GM20000 (cell line): ENCODE measurements at places on chromosomes 12 and 14.
A peak's percentile ranks its signal among the peaks of the same experiment; 100 is the strongest.

GRCh38 chr12:2341871-2342270, 289.1 kb downstream of the CACNA1C start:
- DNase-seq = no peak

DNA sequence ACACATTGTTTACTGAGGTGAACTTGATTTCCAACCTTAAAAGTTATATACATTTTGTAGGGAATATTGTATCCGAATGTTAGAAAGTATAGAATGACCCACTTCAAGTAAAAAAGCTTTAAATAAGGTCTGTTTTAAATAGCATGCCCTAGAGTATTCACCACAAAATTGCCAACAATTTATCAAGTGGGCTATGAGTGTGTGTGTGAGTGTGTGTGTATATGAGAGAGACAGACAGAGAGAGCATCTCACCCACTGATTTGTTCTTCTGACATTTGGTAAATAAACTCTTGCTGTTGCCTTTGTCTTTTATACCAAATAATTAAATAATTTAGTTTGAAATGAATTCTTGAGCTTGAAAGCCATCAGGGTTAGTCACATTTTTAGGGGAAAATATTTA, 29.8 kb upstream of the RAP1B start:
- no peak for DNase-seq

- no peak for DNase-seq
These were observed 451.3 kb downstream of the ZFP36L1 start for GRCh38 chr14:68341411-68342212.

GRCh38 chr12:80708259-80708974, 983 bp downstream of the MYF6 start:
- no peak for DNase-seq

DNA sequence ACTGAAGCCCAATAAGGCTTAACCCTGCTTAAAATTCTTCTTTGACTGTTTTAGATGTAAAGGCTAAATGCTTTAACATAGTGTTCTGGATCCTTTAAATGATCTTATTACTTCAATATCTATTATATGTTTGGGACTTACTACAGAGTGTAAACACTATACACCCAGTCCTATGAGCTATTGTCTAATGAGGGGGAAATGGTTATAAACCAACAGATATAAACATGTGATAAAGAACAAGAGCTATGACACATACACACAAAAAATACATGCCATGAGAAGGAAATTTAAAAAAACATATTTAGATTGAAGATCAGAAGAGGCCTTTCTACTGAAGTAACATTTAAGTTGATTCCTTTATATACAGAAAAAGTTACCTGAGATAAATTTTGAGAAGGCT, 505.1 kb downstream of the FOXG1 start:
- no peak for DNase-seq

DNA sequence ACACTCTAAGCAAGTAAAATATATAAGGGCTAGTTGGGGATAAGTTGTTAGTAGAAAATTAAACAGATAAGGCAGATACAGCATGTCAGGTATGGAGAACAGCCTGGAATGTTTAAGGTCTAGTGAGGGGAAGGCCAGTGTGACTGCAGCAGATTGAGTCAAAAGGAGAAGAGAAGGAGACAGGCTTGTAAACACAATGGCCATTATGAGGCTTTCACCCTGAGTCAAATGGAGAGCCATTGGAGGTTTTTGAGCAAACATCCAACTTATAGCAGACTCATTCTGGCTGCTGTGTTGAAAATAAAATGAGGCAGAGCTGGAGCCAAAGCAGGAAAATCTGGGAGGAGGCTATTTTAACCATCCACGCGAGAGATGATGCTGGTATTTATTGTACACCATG, 142.0 kb downstream of the DUSP6 start:
- DNase-seq = no peak

DNA sequence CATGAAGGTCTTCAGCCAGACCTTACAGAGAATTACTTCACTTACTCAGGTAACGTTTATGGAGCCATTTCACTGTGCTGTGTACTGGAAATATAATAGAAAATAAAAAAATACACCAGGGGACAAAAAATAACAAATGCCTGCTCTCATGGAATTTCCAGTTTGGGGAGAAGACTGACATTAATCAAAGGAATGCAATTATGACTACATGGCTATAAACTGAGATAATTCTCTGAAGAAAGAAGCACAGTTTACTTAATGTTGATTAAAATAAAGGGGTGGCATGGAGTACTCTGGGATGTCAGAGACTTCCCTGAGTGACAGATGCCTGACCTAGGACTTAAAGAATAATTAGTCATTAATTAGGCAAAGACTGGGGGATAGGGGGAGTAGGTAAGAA, 59.0 kb downstream of the DENND5B start:
- no peak for DNase-seq

DNA sequence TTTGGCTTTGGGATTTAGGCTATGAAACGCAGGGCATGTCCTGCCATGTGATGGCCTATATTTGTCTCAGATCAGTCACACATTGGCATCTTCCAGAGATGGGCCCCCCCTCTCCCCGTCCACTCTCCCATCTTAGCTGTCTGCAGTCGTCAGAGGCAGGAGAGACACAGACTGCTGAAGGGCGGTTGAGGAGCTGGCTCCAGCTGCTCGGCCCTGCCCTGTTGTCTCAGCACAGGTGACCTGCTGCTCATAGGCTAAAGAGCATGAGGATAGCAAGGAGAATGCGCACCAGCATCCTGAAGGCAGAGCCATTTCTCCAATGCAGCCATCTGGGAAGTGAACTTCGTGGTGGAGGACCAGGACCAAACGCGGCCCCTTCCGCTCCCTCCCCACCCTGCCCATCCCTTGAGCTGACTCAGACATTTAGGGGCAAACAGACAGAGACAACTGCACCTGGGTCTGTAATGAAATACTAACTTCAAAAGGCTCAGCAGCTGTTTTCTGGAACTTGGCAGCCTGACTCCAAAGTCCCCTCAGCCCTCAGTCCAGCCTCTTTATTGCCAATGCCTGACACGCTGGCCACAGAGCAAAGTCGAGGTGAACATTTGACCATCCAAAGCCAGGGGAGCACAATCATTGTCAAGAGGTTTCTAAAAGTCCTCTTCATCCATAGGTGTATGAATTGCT, 22.3 kb downstream of the FZD10 start:
- no peak for DNase-seq

DNA sequence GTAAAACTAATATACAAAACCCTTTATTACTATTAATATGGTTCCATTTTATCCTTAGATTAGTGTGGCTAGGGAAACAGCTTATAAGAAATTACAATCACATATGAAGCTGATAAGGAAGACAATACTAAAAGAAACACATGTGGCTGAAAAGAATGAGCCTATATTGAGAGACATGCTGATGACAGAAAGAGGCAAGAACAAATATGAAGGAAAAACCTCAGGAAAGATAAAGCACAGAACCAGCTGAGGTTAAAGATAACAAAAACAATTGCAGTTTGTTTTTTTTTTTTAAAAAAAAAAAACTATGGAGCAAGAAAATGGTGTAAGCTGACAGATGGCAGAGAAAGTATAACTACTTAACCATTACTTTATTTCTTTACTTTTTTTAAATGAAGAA, 69.2 kb upstream of the OSBPL8 start:
- DNase-seq = no peak

DNA sequence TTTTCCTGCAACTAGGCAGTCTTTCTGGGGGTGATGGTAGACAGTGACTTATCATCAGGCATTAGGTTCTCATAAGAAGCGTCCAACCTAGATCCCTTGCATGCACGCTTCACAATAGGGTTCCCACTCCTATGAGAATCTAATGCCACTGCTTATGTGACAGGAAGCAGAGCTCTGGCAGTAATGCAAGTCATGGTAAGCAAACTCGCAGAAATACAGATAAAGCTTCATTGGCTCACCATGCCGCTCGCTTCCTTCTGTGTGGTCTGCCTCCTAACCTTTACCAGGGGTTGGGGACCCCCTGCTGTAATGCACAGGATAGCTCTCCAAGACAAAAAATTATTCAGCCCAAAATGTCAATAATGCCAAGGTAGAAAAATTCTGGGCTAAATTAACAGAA, 864.2 kb downstream of the TRHDE start:
- no peak for DNase-seq

- no peak for DNase-seq
These were observed 62.8 kb downstream of the KIF21A start for GRCh38 chr12:39380090-39380489.

GRCh38 chr14:69619012-69619411, 7.6 kb downstream of the SUSD6 start:
- no peak for DNase-seq

DNA sequence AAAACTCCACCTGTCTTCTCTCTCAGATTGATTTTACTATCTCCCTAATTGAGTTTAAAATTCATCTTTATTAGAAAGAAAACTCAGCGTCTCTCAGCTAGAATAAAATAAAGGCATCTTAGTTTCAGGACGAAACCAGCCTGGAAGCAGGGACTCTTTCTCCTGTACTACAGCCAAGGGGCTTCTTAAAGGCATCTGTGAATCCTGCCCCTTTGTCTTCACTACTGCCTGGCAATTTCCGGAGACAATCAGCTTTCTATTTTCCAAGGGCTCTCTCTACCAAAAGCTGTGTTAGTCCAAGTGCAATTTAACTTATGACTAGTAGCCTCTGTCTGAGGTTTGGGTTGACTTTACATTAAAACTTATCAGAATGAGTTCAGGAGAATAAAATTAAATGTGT, 623.3 kb upstream of the FOXG1 start:
- DNase-seq = no peak

DNA sequence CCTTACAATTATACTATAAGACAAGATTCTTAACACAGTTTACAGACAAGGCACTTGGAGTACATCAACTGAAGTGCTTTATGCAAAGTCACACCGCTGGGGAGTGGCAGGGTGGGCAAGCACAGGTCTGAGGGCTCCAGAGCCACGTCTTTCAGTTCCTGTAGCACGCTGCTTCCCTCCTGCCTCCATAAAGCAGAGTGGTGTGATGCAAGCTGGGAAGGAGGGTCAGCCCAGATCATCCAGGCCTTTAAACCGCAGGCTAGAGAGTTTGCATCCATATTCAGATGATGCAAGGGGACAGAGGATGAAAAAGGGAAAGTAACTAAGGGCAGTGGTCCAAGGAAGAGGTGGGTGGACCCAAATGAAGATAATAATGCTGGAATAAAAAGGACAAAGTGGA, 132.6 kb downstream of the ITPR2 start:
- DNase-seq = no peak

DNA sequence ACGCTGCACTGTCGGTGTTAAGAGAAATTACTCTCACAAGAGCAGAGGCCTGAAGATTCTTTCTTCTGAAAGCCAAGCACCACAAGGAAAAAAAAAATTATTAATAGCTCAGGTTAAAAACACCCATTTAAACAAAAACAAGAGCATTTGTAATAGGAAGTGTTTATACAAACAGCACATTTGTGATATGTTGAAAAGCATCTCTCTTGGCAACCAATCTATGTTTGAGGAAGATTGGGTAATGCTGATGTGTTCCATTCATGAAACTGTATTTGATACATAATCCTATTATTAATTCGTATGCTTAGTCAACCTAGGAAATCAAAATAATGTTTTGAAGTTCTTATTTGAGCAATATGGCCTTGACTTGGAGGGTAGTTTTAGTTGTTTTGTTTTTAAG, 36.5 kb downstream of the SSPN start:
- no peak for DNase-seq

- peak; percentile 29 for DNase-seq
These were observed 32.0 kb upstream of the SEL1L start for GRCh38 chr14:81565441-81566290.

DNA sequence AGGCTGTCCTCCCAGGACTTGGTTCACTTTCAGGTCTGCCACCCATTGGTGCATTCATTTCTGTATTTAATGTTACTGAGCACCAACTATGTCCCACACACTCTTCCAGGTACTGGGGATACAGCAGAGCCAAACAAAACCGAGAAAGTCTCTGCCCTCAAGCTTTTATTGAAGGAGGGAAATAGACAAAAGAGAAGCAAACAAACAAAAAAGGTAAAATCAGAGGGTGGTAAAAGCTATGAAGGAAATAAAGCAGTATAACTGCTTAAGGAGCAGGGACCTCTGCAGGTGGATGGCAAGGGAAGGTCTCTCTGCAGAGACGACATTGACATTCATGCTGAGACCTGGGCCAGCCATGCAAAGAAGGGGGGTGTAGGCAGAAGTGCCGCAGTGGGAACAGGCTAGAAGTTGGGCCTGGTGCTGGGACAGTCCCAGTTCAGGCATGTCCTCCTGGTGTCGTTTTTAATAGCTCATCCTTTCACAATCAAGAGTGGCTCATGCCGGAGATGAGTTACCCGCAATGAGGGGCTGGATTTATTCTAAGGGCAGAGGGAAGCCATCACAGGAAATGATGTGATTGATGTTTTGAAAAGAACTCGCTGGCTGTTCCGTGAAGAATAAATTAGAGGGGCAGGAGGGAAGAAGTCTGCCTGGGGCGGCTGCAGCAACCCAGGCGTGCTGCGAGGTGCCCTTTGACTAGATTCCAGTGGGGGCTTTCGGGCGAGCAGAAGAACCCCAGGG, 72.8 kb downstream of the IRF2BPL start:
- DNase-seq = peak; percentile 66

GRCh38 chr12:18171571-18171970, 81.6 kb upstream of the RERGL start:
- DNase-seq = no peak

- DNase-seq = no peak
These were observed 47.1 kb upstream of the STON2 start for GRCh38 chr14:81447021-81447764.

DNA sequence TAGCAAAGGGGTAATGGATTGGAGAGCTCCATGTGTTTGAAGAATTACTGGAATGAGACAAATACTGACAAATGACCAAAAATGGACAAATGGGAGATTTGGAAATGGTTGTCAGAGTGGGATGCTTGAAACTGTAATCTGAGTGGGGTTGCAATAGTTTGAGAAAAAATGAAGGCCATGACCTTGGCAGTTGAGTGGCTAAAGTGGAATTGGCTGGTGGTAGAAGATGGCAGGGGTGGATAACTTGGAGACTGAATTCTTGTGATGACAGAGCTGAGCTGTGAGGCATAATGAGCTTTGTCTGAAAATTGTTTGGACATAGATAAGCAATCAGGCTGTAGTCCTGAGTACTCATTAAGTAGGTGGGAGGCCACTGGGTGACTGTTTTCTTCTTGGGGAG, 222.5 kb upstream of the PRICKLE1 start:
- DNase-seq = no peak

GRCh38 chr12:23484238-23484637, 465.2 kb downstream of the SOX5 start:
- no peak for DNase-seq

DNA sequence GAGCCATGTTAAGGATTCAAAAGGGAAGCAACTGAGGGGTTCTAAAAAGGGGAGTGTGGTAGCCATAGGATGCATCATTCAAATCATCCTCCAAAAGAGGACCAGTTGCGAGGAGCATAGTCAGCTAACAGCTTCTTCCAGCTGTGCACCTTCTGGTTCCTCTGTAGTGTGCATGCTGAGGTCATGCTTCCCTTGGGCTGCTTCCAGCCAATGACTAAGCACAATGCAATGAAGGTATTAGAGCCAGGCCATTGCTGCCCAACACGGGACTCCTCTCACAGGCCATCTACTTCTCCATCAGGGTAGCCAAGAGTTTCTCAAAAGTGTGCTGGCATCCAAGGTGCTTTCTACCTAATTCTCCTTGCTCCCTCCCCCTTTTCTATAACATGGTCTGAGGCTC, 69.2 kb upstream of the ARID2 start:
- no peak for DNase-seq

- no peak for DNase-seq
These were observed 79.4 kb downstream of the TPH2 start for GRCh38 chr12:72018036-72018435.
